ENCODE measurements at places on chromosomes 11 and 22.

- DNase-seq: no peak
Observed at GRCh38 chr11:126438272-126438671, 82.8 kb downstream of the ST3GAL4 start.

- no peak for DNase-seq
Observed at GRCh38 chr11:20005747-20006146, 154.5 kb downstream of the DBX1 start.

DNA sequence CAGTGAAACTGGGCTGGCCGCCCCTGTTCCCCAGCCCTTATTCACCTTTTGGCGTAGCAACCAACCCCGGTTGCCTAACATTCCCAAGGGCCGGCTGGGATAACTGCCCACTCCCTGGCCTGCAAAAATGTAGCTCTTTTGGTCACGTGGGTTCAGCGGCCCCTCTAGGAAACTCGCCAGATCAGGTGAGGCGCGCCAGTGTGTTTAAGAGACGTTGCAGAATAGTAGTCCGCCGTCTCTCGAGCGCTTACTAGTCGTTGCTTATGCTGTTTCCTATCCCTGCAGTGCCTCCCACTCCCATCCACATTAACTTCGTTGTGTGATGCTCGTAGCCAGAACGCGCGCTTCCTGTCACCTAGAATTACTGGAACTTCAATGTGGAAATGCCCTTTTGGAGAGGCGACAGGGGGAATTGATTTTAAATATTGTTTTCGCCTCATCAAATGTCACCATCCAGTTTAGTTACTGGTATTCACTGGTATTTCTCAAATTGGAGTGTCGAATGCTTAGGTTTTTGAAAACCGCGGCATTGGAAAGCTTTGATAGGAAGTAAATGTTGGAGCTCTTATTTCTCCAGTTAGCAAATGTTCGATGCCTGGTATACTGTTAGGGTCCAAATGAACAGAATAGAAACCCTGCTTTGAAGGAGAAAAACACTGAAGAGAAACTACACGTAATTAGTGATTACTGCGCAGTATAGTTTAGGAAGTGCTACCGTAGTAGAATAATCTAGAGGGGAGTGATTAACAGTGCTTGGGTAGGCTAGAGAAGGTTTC lies 823 bp downstream of the CEP57 start:
- peak; percentile 60 for DNase-seq

DNA sequence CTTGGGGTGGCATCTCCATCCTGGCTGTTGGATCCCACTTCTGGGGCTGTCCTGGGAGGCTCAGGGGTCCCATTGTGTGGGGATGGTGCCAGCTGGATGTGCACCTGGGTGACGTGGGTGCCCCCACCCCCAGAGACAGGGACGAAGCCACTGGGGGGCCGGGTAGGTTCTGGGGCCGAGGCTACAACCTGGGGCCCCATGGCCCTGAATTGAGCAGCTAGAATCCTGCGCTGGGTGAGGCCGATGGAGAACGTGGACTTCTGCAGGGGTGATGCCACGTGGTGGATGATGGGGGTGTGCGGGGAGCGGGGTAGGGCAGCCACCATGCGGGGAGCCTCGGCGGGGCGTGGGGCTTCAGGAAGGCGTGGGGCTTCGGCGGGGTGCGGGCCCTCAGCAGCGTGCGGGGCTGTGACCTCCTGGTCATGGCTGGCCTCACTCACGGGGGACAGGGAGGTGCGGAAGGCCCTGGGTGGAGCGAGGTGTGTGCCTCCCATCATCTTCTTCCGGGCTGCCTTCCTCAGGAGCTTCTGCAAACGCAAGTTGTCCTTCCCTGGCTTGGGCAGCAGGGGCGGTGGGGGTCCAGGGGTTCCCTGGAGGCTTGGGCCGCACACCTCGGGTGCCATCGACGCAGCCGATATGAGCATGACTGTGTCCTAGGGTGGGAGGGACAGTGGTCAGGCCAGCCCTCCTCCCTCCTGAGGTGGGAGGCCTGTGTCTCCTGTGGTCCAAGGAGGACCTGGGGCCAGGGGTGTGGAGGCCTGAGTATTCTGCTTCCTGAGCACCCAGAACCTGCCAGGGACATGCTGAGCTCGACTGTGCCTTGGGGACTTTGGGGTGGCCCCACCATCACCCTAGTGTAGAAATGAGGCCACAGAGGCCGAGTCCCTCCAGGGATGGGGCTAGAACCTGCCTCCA lies 1.5 kb downstream of the PRR33 start:
- DNase-seq: peak; percentile 54

GRCh38 chr11:114257621-114258558 lies 38.3 kb upstream of the NNMT start:
- no peak for DNase-seq

DNA sequence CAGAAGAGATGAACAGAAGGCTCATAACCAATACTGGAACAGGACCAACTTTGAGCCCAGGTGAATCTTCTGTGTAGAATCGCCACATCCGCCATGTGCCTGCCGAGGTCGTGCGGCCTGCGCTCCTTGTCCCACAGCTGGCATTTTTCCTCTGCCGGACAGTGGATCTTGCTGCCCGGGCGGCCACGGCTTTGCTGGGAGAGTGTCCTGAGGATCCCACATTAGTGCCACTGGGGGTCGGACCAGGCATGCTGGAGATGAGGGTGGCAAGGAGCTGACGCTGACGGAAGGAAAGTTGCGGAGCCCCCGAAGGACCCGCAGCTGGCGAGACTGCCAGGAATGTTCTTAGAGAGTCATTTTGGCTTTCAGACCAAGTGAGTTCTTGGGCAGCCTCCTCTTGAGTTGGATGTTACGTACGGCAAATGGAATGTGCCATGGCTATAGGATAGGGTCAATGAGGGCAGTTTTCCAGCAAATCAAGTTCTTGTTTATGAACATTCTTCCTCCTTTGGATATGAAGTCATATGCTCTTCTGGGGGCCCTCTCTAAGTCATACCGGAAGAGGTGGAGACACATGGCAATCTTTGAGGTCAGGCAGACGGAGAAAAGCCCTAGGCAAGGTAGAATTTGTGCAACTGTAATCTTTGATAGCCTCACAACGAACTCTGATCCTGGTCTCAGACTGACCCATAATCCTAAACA lies 57.4 kb upstream of the NUP160 start:
- no peak for DNase-seq

- no peak for DNase-seq
Observed at GRCh38 chr11:114159320-114159719, 99.8 kb downstream of the ZBTB16 start.

- no peak for DNase-seq
Observed at GRCh38 chr11:69055212-69055586, 6.5 kb downstream of the TPCN2 start.

GRCh38 chr11:118901494-118902335 lies 18.0 kb downstream of the CXCR5 start:
- no peak for DNase-seq

DNA sequence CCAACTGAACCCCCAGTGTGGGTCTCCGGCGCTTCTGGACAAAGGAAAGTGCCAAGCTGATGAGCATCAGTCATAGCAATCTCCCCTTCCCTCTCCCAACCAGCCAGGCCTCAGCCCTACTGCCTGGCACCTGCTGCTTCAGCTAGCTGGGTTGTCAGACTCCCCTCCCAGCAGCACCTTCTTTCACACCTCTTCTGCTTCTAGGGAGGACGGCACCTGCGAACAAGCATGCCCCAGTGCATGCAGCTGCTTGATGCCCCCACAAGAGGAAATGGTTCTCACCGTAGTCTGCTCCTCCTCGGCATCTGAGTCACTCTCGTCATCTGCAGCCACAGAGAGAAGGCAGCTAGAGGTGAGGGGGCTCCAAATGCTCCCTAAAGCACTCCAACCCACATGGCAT lies 25.4 kb downstream of the THOC5 start:
- no peak for DNase-seq

GRCh38 chr22:26476705-26477340 lies 6.8 kb downstream of the HPS4 start:
- DNase-seq: no peak

DNA sequence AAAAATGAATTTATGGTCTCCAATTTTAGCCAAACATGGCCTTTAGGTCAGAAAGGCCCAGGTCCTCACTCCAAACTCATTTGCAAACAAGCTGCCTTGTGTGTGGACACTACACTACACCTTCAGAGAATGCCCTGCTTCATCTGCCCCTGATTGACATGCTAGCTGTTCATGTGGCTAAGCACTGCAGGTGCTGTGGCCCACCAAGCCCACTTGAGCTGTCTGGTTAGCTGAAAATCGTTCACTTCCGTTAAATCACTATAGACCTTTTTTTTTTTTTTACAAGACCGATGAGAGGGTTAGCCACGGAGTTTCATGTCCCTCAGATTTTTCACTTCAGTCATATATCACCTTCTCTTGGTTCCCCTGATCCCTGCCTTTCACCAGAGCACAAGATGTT lies 39.3 kb downstream of the NF2 start:
- DNase-seq: no peak

DNA sequence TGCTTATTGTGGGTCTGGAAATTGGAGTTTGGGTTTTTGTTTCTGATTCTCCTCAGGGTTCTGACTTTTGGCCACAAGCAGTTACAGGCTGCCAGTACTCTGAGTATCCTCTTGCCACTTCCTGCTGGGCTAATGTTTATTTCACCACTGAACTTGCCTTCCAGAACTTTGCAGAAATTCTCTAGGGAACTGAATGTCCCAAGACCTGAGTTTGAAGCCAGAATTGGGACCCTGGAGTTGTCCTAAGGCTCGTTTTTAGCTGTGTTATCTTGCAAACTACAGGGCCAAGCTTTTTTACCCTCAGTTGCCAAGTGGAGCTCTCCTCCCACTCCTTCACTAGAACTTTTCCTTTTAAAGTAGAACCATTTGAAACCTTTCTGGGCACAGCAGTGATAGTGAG lies 89.9 kb downstream of the FAT3 start:
- no peak for DNase-seq

GRCh38 chr22:36900225-36900624 lies 13.2 kb upstream of the CSF2RB start:
- no peak for DNase-seq

DNA sequence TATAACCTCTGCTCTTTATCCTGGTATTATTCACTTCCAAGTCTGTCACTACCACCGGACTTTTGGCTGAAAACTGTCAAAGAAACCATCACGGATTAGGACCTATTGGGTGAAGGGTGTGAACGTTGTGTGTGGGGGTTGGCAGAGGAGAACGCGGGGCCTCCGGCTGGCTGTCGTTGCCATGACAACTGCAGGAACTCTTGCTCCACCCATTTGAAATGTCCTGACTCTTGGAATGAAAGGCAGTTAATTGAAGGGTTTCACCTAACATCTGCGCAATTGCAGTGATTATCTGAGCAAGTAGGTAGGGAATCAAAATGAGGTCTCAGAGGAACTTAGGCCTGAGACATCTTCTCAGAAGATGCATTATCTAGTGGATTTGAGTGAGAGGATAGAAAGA lies 60.9 kb upstream of the CLMP start:
- no peak for DNase-seq

DNA sequence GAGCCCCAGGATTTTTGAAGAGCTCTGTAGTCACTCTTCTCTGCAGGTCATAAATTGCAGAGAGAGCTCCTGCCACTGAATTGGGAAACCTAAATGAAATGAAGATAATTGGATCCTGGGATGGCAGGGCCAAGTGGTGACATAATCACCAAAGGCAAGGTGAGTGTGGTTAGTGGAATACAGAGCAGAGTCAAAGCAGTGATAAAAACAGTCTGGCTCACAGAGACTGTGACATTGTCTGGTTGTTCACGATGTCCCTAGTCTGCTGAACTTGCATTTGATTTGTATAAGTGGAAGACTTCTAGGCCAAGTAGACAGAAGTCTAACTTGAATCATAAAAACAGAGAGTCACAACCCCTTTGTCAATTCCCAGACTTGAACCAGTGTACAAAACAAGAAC lies 26.8 kb upstream of the SPATA19 start:
- DNase-seq: no peak

- no peak for DNase-seq
Observed at GRCh38 chr11:128796270-128796669, 70.8 kb downstream of the KCNJ1 start.

GRCh38 chr11:98104249-98104648 lies 916.5 kb upstream of the CNTN5 start:
- DNase-seq: no peak

- no peak for DNase-seq
Observed at GRCh38 chr11:109043315-109043714, 378.4 kb downstream of the DDX10 start.

GRCh38 chr11:33907421-33907820 lies 15.5 kb upstream of the LMO2 start:
- no peak for DNase-seq

DNA sequence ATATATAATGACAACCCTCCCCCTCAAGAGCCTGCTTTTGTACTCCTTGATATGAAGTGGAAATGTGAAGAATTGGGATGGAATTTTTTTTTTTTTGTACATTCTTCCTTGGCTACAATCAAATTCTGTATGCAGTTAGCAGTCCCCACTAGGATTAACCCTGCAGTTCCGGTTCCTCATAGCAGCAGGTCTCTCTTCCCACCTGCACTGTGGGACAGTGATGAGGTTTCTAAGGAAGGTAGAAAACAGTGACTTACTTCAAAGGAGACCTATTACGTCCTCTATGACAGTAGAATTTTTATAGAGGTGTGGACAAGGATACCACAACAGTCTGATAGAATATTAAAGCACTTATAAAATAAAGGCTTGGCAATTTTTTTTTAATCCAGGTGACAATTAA lies 46.3 kb upstream of the ALKBH3 start:
- DNase-seq: no peak

All from activated naive CD8-positive, alpha-beta T cell treated with anti-CD3 and anti-CD28 coated beads for 36 hours (primary cell).